Activated CD4-positive, alpha-beta T cell treated with anti-CD3 and anti-CD28 coated beads, Interleukin-2, amount 10 ng/mL, durations not matched to agents 24 days and 14 days (primary cell): ENCODE measurements at places on chromosomes 13 and 19.
A peak's percentile ranks its signal among the peaks of the same experiment; 100 is the strongest.

DNA sequence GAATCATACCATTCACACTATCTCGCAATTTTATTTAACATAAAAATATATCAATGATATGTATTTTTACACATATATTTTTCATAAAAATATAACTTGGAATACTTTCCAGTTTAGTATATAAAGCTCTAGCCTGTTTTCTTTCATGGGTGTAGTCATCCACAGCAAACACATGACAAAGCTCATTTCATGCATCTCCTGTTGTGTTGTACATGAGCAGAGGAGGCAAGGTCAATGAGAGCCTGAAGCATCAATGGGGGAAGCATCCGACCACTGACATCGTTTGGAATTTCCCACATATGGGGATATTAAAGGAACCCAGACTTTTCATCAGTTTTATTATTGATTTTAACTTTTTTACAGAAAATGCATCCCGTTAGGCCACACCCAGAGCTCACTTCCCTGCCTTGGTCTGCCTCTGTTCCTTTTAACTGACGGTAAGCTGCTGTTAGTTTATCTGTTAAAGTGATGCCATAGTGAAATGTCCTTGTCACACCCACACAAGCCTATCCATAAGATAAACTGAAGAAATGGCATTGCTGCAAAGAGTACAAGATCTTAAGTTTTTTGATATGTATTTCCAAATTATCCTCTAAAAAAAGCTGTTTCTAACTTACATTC is 44.0 kb downstream of the MIPEP start:
- no peaks in the 10 kb centered on the region for H3K27me3 ChIP-seq
- peaks cover 14% of the 10 kb centered on the region for H3K4me1 ChIP-seq
- H3K27ac ChIP-seq: no peak overlapping the region
- no peaks in the 10 kb centered on the region for H3K36me3 ChIP-seq

- H3K36me3 ChIP-seq: no peaks in the 10 kb centered on the region
- no peak for DNase-seq
- H3K4me3 ChIP-seq: no peak overlapping the region
- H3K27ac ChIP-seq: no peak overlapping the region
- peaks cover 25% of the 10 kb centered on the region for H3K27me3 ChIP-seq
- H3K4me1 ChIP-seq: peaks cover 21% of the 10 kb centered on the region
These were observed 18.1 kb upstream of the POU2F2 start for GRCh38 chr19:42150364-42150763.

DNA sequence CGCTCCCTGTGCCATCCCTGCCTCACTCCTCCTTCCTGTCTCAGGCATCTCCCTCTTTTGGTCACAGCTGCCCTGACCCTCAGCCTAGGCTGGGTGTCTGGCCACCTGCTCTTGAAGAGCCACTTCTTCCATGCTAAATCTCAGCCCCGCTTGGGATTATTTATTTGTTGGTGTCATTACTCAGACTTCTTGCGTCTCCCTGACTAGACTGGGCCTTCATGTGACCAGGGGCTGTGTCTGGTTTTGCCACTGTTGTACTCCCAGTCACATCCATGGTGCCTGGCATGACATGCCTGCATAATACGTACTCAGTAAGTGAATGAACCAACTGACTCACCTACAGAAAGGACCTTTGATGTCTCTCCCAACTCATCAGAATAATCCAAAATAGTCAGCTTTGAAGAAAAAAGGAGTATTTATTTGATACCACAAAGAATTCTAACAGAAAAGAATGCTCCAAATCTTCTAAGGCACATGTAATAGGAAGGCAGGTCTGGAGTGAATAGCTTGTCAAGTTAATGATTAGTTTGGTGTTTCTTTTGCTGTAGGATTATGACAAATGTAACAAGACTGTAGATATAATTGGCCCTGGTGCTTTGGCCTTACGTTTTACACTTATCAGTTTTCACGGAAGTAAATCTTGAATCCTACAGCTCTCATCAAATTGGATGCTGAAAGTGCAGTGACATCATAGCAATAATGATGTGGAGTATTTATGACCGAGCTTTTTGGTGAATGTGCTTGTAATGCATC is 84.0 kb downstream of the ALOX5AP start:
- peaks cover 5% of the 10 kb centered on the region for H3K4me1 ChIP-seq
- no peak for DNase-seq
- no peak overlapping the region for H3K27ac ChIP-seq
- H3K27me3 ChIP-seq: peaks cover 28% of the 10 kb centered on the region
- no peaks in the 10 kb centered on the region for H3K36me3 ChIP-seq
- H3K4me3 ChIP-seq: no peak overlapping the region

DNA sequence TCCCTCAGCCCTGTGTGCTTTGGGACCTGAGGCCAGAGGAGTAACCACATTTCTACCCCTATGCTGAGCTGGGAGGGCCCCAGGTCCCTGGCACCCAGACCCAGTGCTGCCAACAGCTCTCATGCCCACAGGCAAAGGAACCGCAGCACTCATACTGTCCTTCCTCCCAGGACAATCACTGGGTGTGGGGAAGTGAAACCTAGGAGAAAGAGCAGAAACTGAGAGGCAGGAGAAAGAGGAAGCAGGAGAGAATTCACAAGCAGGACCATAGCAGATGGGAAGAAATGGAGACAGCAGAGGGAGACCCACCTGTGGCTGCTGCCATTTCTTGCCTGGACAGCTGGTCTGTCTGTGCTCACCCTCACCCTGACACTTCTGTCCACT is 18.9 kb downstream of the CCDC97 start:
- peaks cover 57% of the 10 kb centered on the region for H3K4me1 ChIP-seq
- no peak for DNase-seq
- H3K36me3 ChIP-seq: peaks cover 62% of the 10 kb centered on the region
- H3K4me3 ChIP-seq: peak overlapping the region; percentile 91
- H3K27ac ChIP-seq: peak overlapping the region; percentile 98
- no peaks in the 10 kb centered on the region for H3K27me3 ChIP-seq

- no peaks in the 10 kb centered on the region for H3K36me3 ChIP-seq
- H3K4me1 ChIP-seq: no peaks in the 10 kb centered on the region
- H3K27ac ChIP-seq: no peak overlapping the region
- DNase-seq: no peak
- H3K27me3 ChIP-seq: no peaks in the 10 kb centered on the region
These were observed 430.3 kb downstream of the EFNB2 start for GRCh38 chr13:106105153-106105552.

DNA sequence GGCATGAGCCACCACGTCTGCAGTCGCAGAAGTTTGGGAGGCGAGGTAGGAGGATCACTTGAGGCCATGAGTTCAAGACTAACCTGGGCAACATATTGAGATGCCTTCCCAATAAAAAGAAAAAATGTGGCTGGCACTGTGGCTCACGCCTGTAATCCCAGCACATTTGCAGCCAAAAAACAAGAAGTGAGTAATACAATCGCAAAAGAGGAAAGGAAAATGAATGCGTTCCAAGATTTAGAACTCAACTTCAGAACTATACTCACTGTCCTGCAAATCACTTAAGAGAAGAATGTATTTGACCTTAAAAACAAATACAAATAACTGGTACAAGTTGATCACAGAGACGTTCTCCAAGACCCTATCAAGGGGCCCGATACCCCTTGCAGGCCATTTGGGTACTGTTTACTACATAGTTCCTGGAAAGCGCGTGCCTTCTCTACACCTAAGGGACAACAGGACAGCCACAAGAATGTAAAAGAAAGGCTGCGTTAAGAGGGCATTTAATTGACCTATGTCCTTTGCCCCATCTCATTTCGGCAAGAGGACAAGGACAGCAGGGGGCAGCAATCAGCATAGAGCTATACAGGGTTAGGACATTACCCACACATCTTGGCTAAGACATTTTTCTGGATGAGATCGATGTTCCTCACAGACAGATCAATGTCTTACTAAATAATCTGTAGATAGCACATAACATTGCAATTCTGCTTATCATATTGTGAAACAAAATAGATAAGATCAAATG is 41.3 kb downstream of the FLT3 start:
- no peaks in the 10 kb centered on the region for H3K36me3 ChIP-seq
- H3K4me3 ChIP-seq: no peak overlapping the region
- peak; percentile 79 for DNase-seq
- no peaks in the 10 kb centered on the region for H3K4me1 ChIP-seq
- H3K27me3 ChIP-seq: peaks cover 19% of the 10 kb centered on the region

DNA sequence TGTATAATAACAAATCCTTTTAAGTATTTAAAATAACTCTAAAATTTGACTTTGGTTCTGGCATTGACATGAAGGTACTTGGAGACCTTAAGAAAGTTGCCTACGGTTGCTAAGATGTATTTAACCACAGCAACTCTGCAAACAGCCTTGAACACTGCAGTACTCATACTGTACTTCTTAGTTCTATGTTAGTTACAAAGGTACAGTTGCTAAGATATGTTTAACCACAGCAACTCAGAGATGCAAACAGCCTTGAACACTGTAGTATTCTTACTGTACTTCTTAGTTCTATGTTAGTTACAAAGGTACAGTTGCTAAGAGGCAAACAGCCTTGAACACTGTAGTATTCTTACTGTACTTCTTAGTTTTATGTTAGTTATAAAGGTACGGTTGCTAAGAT is 268.3 kb upstream of the MIR17HG start:
- H3K27ac ChIP-seq: no peak overlapping the region
- H3K27me3 ChIP-seq: no peaks in the 10 kb centered on the region
- no peaks in the 10 kb centered on the region for H3K4me1 ChIP-seq
- DNase-seq: no peak
- H3K36me3 ChIP-seq: no peaks in the 10 kb centered on the region
- no peak overlapping the region for H3K4me3 ChIP-seq

- no peak overlapping the region for H3K4me3 ChIP-seq
- H3K36me3 ChIP-seq: no peaks in the 10 kb centered on the region
- H3K27ac ChIP-seq: no peak overlapping the region
- no peaks in the 10 kb centered on the region for H3K4me1 ChIP-seq
- H3K27me3 ChIP-seq: no peaks in the 10 kb centered on the region
- DNase-seq: no peak
These were observed 37.1 kb downstream of the ZNF146 start for GRCh38 chr19:36252047-36252446.

- H3K4me1 ChIP-seq: peaks cover 75% of the 10 kb centered on the region
- H3K36me3 ChIP-seq: peaks cover 19% of the 10 kb centered on the region
- peak within 1 kb of the TSS; percentile 78 for H3K27ac ChIP-seq
- peak within 1 kb of the TSS; percentile 88 for H3K4me3 ChIP-seq
- DNase-seq: peak; percentile 81
These were observed at the start of gene ICAM5 for GRCh38 chr19:10289836-10290356. Gene ICAM5 (plus strand): TSS chr19:10289952. CDS start chr19:10290044, 92 bp downstream.

GRCh38 chr19:14830702-14831101 is 4.3 kb downstream of the OR7A5 start:
- H3K27ac ChIP-seq: no peak overlapping the region
- H3K4me3 ChIP-seq: no peak overlapping the region
- H3K36me3 ChIP-seq: no peaks in the 10 kb centered on the region
- H3K4me1 ChIP-seq: no peaks in the 10 kb centered on the region
- H3K27me3 ChIP-seq: peaks cover 2% of the 10 kb centered on the region
- no peak for DNase-seq

DNA sequence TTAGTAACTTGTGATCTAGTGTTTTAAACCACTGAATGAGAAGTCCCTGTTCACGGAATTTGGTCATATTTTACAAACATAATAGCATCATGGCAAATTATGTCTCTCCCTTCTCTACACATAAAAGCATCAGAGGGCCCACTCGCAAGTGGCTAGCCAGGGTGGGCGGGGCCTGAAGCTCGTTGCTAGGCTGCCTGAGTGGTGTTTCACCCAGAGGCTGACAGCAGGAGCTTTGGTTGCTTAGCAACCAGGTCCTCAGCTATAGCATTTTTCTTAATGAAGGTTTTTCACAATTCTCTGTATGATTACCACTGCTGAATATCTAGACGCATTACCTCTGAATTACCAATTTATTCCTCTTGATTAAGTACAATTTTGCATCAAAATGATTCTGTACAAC is 126.5 kb downstream of the NALCN start:
- H3K36me3 ChIP-seq: no peaks in the 10 kb centered on the region
- H3K27ac ChIP-seq: no peak overlapping the region
- DNase-seq: no peak
- H3K4me1 ChIP-seq: no peaks in the 10 kb centered on the region
- H3K27me3 ChIP-seq: no peaks in the 10 kb centered on the region
- H3K4me3 ChIP-seq: no peak overlapping the region

DNA sequence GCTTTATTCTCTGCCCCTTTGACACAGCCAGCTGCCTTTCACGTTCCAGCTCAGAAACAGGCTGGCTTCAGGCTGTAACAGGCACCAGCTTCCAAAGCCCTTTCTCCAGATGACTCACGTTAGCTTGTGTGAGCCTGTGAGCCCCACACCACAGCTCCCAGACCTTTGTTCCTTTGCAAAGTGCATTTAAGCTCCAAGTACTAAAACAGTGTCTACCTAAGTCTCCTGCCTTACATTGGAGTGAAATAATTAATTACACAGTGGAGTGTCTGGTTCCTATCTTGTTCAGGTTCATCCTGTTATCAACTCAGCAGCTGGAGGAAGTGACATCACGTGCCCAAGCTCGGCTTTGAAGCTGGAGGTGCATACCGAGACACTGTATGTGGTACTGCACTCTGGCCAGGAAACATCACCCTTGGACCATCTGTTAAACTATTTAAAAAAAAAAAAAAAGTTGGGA is 475.8 kb downstream of the FOXO1 start:
- DNase-seq: peak; percentile 90
- peaks cover 64% of the 10 kb centered on the region for H3K4me1 ChIP-seq
- H3K27ac ChIP-seq: peak overlapping the region; percentile 92
- H3K36me3 ChIP-seq: no peaks in the 10 kb centered on the region
- H3K4me3 ChIP-seq: peak overlapping the region; percentile 83
- no peaks in the 10 kb centered on the region for H3K27me3 ChIP-seq

DNA sequence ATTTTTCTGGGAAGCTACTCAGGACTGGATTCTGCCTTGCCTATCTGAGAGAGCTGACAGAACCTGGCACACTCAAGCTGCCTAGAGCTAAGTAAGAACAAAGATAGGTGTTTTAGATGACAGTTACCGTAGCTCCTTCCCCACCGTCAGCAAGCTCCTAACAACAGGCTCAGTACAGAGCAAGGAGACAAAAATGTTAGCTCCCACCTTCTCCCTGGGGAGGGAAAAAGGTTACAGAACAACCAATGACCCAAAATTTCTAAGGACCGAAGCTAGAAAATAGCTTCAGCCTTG is 1058.2 kb upstream of the PCDH20 start:
- no peaks in the 10 kb centered on the region for H3K27me3 ChIP-seq
- H3K4me3 ChIP-seq: no peak overlapping the region
- no peaks in the 10 kb centered on the region for H3K36me3 ChIP-seq
- no peaks in the 10 kb centered on the region for H3K4me1 ChIP-seq
- no peak overlapping the region for H3K27ac ChIP-seq
- no peak for DNase-seq

DNA sequence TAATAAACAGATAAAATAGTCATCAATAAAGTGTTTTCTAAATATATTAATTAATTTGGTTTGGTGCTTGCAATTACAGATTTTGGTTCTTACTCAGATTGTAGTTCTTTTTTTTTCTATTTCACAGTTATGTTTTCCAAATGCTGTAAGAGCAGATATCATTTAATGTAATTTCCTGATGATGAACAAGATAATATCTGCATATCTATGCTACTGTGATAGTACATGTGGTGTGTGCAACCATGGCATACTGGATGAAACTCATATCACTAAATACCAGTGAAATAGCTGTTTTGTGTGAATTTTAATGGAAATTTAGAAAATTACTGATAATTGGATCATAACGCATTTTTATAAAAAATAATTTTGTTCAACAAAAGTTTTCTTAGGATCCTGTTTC is 88.8 kb upstream of the MAB21L1 start:
- H3K4me3 ChIP-seq: no peak overlapping the region
- H3K27me3 ChIP-seq: no peaks in the 10 kb centered on the region
- H3K4me1 ChIP-seq: no peaks in the 10 kb centered on the region
- H3K27ac ChIP-seq: no peak overlapping the region
- no peaks in the 10 kb centered on the region for H3K36me3 ChIP-seq
